Activated CD4-positive, alpha-beta memory T cell treated with anti-CD3 and anti-CD28 coated beads, Interleukin-2, amount 10 ng/mL, durations not matched to agents 7 days and 5 days (primary cell): ENCODE measurements at places on chromosomes 12 and 14. TPM values are rescaled to one million over a fixed set of nuclear protein-coding genes. Genes with fewer than 3 reads are reported as not detected.

GRCh38 chr12:20183563-20183962 is 184.8 kb upstream of the PDE3A start:
- no peak for DNase-seq

The HSP90AA1 gene
- 466 TPM for total RNA-seq

DNA sequence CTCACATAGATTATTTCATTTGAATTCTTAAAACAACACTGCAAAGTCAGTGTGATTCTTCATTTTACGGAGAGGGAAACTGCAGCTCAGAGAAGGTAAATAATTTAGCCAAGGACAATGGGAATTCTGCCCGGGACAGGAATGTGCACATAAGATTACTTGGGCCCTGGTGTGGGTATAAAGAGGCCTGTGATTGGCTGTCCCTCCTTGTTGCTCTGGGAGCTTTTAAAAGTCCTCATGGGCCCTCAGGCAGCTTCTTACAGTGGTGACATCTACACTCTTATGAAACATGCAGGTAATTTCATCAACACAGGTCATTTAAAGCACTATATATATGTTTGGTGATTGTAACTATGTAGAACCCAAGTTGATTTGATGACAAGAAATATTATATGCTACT is 100.3 kb downstream of the ESR2 start:
- DNase-seq: no peak

The ALX1 gene
- not detected for total RNA-seq

The BEGAIN gene
- total RNA-seq: 3.1 TPM

DNA sequence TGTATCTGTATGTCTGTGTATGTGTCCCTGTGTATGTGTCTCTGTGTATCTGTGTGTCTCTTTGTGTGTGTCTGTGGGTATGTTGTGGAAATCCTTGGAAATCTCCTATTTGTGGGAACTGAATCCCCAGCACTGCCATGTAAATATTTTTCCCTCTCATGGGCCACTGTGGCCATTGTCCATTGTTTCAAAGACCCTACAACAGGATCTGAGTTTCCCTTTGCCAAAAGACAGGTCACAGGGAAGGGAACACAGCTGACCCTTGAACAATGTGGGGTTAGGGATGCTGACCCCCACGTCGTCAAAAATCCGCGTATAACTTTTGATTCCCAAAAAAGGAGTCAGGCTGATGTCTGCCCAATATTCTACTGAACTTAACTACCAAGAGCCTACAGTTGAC is 22.5 kb upstream of the BCL2L14 start:
- DNase-seq: no peak

GRCh38 chr14:55070981-55071411 is 19.5 kb downstream of the MAPK1IP1L start:
- DNase-seq: no peak

The KLRK1 gene
- 0.43 TPM for total RNA-seq

- no peak for DNase-seq
Observed at GRCh38 chr14:58395562-58395811, 243 bp upstream of the TOMM20L start.

The PARPBP gene
- 18.8 TPM for total RNA-seq

The CLEC6A gene
- total RNA-seq: not detected

- no peak for DNase-seq
Observed at GRCh38 chr12:3160081-3160480, 82.9 kb downstream of the TSPAN9 start.

GRCh38 chr12:90945070-90945649 is 9.8 kb downstream of the CCER1 start:
- no peak for DNase-seq

The CYP27B1 gene
- 3.3 TPM for total RNA-seq

The PGAM5 gene
- total RNA-seq: 35.1 TPM
